ENCODE measurements at places on chromosomes 1 and 21.

DNA sequence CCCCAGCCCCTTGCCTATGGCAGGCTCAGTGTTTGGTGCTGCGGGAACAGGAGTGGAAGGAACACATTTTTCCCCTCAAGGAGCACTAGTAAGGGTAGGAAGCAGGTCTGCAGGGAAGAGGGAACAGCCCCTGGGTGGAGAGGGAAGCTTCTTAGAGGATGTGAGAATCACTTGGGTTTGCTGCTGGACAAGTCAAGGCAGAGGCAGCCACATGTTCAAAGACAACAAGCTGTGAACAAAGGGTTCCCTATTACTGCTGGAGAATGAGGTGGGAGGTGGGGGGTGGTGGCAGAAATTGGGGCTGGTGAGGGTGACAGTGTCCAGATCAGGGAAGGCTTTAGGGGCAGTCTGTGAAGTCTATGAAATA is 24.8 kb upstream of the CITED4 start:
- no peak for DNase-seq

DNA sequence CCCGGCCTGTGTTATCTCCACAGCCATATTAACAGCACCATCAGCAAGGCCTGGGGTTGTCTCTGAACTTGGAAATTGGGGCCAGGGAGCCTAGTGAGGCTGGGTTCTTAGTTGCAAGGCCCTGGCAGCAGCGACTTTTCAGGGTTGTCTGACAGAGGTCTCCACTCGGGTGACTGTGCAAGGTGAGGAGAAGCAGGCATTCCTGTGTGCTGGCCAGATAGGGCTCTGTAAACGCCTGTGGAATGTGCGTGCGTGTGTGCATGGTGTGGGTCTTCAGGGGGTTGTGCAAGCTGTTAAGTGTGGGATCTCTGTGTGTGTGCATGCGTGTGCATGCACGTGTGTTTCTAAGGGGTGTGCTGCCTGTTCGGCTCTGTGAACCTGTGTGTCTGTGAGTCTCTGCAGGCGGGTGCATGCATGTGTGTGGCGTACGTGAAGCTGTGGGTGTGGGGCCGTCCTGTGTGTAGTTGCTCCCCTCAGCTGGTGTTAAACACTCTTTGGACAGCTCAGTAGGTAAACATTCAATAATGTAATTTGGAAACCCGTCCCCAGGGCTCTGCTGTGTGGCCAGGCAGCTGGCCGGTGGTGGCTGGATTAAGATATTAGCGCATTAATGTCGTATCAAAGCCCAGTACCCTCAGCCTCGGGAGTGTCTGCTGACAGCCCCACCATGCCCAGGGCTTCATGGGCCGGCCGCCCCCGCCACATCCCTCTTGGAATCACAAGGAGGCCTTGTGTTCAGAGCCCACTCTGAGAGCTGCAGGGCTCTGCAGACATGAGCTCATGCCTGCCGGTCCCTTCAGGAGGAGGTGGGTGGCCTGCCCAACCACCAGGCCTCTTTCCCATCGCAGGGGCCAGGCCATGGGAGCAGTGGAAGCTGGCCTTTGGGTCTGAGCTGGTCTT is 189.9 kb downstream of the FOXD2 start:
- DNase-seq = no peak

DNA sequence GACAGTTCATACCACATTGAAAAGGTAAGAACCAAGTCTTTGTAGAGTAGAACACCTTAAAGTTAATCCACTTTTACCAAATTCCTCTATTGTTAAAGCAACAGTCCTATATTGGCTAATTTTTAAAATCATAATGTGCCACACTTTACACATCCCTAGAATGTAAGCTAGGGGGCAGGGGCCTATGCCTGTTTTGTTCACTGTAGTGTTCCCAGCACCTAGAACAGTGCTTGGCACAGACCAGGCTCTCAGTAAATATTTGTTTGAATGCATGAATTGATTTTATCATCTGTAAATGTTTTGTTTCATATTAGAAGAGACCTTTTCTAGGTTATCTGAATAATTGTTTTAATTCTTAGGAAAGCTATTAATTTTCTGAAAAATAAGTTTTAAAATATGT is 9.1 kb downstream of the SMAP2 start:
- DNase-seq = no peak

- no peak for DNase-seq
Observed at GRCh38 chr1:243523766-243524165, 267.9 kb downstream of the SDCCAG8 start.

DNA sequence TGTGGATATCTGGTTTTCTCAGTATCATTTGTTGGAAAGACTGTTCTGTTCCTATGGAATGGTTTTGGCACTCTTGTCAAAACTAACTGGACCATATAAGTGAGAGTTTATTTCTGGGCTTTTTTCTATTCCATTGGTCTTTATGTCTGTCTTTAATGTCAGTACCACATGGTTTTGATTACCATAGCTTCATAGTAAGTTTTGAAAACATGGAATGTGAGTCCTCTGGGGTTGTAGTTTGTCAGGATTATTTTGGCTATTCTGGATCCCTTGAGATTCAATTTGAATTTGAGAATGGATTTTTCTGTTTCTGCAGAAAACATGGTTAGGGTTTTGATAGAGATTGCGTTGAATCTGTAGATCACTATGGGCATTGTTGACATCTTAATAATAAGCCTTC is 107.9 kb downstream of the ZFYVE9 start:
- DNase-seq = no peak

- DNase-seq = no peak
Observed at GRCh38 chr21:33040215-33040614, 14.5 kb downstream of the OLIG2 start.

- DNase-seq = no peak
Observed at GRCh38 chr1:201882665-201883132, 6.0 kb upstream of the SHISA4 start.

DNA sequence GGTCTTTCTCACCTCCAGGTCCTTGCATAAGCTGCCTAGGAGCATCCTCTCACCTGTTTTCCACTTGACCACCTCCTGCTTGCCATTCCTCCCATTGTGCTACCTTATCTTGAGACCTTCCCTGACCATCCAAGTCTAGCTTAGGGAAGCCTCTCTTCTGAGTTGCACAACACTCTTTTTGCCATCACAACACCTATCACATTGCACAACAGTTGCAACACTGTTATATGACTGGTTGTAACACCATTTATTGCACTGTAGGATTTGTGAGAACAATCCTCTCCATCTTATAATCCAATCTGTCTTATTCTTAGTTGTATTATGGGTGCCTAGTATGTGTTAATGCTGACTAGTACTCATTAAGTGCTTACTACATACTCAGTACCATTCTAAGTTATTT is 488.7 kb downstream of the OMA1 start:
- no peak for DNase-seq

GRCh38 chr1:157941939-157942338 is 51.5 kb upstream of the KIRREL1 start:
- no peak for DNase-seq

GRCh38 chr1:183965726-183966125 is 71.8 kb downstream of the COLGALT2 start:
- no peak for DNase-seq

DNA sequence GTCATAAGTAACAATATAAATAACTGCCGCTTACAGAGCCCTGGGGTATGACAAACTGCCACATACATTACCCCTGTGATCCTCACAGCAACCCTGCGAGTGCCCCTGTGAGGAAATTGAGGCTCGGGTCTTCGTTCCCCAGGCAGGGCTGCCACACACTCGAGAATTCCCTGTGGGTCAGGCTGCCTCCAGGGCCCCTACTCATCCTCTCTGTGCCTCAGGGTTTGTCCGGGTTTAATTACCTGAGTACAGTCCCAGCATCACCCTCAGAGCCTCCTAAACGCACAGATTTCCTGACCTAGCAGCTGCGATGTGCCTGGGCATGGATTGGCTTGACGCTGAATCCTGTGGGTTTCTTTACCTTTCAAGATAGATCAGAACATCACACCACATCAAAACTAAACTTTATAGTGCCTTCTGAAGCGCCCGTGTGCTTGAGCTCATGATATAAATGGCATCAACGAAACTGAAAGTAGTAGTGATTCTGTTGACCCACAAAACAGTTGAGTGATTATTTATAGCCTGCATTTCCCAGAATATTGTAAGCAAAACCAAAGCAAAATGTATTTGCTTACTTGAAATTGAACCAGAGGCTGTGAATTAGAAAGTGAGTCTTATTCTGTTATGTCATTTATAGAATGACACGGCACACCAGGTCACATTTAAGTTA is 14.0 kb downstream of the SLC37A1 start:
- DNase-seq = no peak

- no peak for DNase-seq
Observed at GRCh38 chr1:15455522-15455921, 1.0 kb upstream of the CELA2A start.

- no peak for DNase-seq
Observed at GRCh38 chr21:16912075-16912474, 600.8 kb upstream of the CXADR start.

GRCh38 chr1:165300400-165300903 is 56.1 kb downstream of the LMX1A start:
- no peak for DNase-seq

DNA sequence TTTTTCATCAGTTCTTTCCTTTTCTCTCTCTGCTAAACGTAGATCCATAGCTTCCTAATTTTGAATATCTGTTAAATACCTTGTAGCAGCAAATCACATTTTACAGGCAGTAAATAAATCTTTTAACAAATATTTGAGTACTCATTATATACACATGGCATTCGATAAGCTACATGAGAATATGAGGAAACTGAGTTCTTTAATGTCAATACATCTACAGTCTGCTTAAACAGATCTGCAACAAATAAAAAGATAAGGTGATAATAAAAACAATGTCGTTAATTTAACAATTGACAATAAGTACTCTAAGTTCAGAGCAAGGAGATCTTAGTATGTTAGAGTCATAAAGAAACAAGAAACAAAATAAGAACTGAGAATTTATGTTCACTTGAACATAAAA is 42.9 kb downstream of the SELENOF start:
- DNase-seq = no peak

Data from NCI-H187 (cell line).